Iris pigment epithelial cell (primary cell): ENCODE measurements at places on chromosomes 7 and 10.

- DNase-seq, result peak; percentile 17
These were observed 174.9 kb downstream of the CREB5 start for GRCh38 chr7:28587211-28587610.

DNA sequence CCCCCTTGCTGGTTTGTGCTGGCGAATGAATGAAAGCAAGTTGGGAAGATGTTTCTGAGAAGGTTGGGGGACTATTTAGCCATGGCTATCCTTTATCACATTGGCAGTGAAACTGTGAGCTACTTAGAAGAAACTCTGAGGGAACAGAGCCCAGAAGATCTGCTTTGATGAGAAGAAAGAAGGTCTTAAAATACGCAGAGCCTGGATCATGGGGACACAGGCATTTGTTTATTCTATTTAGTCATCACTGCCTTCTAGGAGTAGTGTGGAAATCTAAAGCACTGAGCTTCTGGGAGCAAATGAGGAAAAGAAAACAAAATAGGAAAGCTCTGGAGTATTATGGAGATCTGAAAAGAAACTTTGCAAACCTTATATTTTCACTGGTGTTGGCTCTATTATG, 28.5 kb downstream of the CPED1 start:
- peak; percentile 78 for DNase-seq

GRCh38 chr7:28700790-28701203, 257.3 kb downstream of the TRIL start:
- DNase-seq, result peak; percentile 21

DNA sequence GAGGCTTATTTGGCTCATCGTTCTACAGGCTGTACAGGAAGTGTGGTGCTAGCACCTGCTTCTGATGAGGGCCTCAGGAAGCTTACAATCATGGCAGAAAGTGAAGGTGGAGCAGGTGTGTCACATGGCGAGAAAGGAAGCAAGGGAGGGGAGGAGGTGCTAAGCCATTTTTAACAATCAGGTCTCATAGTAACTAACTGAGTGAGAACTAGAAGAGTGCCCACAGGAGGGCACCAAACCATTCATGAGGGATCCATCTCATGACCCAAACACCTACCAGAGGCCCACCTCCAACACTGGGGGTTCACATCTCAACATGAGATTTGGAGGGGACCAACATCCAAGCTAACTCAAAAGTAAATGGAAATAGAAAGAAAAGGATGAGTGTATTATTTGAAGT, 78.1 kb downstream of the CXCL12 start:
- DNase-seq, result no peak
